ENCODE measurements at places on chromosomes 4 and X.

- no peak for DNase-seq
Observed at GRCh38 chr4:25494166-25494565, 117.1 kb downstream of the ANAPC4 start.

DNA sequence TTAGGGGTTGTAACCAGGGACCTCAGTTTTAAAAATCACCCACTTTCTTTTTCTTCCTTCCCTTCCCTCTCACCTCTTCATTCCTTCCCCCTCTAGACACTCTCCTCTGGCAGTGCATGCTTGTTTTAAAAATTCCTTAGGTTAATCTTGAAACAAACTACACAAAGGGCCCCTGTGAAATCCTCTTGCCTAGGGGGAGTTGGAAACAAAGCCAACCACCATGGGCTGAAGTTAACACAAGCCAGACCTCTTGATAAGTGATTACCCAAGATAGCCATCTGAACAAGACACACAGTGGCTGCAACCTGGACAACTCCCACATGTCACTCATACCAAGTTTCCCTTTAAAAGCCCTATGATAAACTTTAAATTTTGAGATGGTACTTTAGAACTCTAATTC lies 68.9 kb downstream of the TENT5D start:
- DNase-seq, result no peak

GRCh38 chr4:184750926-184751584 lies 17.2 kb upstream of the CENPU start:
- no peak for DNase-seq

DNA sequence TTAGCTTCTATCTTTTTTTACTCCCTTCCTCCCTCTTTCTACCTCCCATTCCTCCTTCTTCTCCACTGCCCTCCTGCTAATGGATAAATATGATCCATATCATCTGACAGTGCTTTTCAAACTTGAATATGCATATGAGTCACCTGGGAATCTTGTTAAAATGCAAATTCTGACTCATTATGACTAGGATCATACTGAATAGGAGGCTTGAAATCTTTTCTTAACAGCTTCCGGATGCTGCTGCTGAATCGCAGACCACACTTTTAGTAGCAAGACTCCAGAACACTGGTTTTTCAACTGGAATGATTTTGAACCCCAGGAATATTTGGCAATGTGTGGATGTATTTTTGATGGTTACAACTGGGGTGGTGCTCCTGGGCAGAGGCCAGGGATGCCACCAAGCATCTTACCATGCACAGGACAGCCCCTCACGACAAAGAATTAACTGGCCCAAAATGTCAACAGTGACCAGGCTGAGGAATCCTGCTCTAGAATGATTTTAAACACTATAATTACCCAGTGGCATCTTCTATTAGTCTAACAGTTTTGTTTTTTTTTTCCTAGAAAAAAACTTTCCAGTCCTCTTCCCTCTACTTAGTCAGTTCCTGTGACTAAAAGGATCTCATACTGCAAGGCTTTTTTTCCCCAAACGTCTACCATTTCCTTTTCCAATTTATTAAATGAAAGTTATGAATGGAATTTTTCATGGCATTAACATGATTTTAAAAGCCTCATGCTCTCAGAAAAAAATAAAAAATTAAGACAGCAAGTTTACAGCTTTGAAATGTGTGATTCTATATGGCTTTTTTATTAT lies 10.6 kb upstream of the PYURF start:
- DNase-seq, result no peak

DNA sequence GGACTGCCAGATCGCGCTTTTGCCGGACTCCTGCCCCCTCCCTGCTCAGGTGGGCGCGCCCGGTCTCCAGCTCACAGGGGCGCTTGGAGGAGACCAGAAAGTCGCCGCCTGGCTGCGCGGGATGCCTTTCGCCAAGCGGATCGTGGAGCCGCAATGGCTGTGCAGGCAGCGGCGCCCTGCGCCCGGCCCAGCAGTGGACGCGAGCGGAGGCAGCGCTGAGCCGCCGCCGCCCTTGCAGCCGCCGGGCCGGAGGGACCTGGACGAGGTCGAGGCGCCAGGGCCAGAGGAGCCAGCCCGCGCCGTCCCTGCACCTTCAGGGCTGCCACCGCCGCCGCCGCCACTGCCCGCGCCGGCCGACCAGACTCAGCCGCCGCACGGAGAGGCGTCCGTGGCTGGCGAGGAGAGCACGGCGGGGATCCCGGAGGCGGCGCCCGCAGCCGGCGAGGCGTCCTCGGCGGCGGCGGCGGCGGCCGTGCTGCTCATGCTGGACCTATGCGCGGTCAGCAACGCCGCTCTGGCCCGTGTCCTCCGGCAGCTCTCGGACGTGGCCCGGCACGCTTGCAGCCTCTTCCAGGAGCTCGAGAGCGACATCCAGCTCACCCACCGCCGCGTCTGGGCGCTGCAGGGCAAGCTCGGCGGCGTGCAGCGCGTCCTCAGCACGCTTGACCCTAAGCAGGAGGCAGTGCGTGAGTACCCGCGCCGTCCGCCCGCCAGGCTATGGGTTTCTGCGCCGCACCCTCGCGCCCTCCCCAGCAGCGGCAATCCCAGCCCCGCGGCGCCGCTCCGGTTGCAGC lies 834 bp downstream of the NHS start:
- no peak for DNase-seq

GRCh38 chrX:3950373-3950772 lies 236.9 kb upstream of the PRKX start:
- DNase-seq, result no peak

DNA sequence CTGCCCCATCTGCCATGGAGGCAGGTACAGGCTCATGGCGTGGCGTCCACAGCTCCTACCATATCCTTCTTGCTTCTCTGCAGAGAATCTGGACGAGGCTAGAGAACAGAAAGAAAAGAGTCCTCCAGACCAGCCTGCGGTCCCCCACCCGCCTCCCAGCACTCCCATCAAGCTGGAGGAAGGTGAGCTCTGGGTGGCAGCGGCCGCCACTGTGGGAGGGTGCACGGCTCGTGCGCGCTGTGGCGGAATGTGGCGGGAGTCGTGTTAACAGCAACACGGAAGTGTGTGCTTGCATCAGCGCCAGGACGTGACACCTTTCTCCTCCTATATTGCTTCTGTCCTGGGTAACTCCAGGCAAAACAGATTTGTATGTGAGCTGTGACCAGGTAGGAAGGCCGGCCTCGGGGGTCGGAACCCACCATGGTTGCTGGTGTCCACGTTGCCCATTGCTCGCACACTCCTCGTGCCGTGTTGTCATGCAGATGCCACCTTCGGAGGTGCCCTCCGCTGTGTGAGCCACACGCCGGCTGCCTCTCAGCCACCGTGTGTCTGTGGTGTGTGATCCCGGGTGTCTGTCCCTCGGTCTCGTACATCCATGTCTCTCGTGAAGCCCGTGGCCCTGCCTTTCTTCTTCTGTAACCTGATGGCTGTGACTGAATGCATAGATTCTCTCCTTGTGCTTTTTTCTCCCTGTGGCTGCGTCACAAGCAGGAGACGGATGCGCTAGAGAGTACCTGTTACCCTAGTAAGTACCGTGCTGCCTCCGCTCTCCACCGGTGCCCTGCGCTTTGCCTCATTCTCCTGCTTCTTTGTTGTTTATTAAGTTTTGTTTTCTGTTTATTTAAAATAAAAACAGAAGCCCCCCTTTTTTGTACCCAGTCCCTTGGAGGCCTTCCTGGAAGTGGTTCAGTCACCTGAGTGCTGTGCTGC lies 37.0 kb downstream of the NOP14 start:
- DNase-seq, result no peak

Data from stimulated activated CD8-positive, alpha-beta memory T cell treated with anti-CD3 and anti-CD28 coated beads, Interleukin-7, amount 100 ng/mL, for 1 hour (primary cell).